ENCODE measurements at places on chromosomes 7 and 10.

DNA sequence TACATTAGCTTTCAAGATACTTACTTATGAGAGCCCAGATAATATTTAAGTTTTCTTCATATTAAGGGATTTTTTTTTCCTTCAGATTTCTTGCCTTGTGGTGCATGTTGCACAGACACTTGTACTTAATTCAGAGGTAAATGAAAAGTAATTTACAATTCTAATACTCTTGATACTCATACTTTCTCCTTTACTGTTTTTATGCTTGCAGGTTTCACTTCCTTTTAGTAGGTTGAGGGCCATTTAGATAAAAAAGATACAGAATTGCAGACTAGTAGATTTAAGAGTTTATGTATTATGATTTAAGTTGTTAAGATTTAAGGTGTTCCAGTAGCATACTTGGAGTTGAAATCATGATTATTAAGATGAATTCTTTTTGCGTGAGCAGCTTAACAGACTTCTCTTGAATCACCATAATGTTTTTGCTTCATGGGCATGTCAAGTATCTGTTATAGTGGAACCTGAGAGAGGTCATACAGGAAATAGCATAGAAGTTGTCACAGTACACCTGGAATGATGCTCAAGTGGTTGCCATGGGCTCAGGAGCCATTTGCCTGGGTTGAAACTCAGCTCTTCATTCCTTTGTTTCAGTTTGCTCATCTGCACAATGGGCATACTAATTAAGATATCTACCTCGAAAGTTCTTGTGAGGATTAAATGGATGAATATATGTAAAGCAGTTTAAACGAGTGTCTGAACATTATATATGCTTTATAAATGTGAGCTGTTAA, 174.8 kb upstream of the PRPS1L1 start:
- DNase-seq = no peak

GRCh38 chr7:50346545-50347497, 42.3 kb downstream of the IKZF1 start:
- no peak for DNase-seq

- DNase-seq = no peak
Observed at GRCh38 chr7:159008417-159008816, 136.2 kb downstream of the VIPR2 start.

GRCh38 chr7:27101171-27101956, 1.1 kb downstream of the HOXA2 start:
- no peak for DNase-seq

Measured in Caki2 (cell line).